ENCODE measurements at places on chromosomes 12 and 14. TPM values are rescaled to one million over a fixed set of nuclear protein-coding genes. Genes with fewer than 3 reads are reported as not detected.

Gene DBX2
- total RNA-seq: not detected

Gene CLMN
- 10.5 TPM for total RNA-seq

Gene GPR68
- total RNA-seq: 1.1 TPM

Gene CFAP54
- total RNA-seq: not detected

Gene TAC3
- total RNA-seq: 1.00 TPM

Gene HRK
- 0.33 TPM for total RNA-seq

Gene GLIPR1
- 0.21 TPM for total RNA-seq

Gene AQP5
- 1.7 TPM for total RNA-seq

Gene EXOC3L4
- total RNA-seq: 0.21 TPM

Gene OVCH1
- not detected for total RNA-seq

Gene YARS2
- 85.8 TPM for total RNA-seq

Gene RNF212B
- not detected for total RNA-seq

Gene PLEKHG7
- total RNA-seq: not detected

Gene OR4L1
- total RNA-seq: not detected

Gene EFS
- 23.1 TPM for total RNA-seq

Gene IRF9
- 11.2 TPM for total RNA-seq

Gene OR10P1
- not detected for total RNA-seq

Gene FOXG1
- total RNA-seq: 0.14 TPM

Gene CELA1
- not detected for total RNA-seq
